Colonic mucosa (tissue), 4 donors: ENCODE measurements at places on chromosomes 7 and 10. TPM values are rescaled to one million over a fixed set of nuclear protein-coding genes. Genes with fewer than 3 reads are reported as not detected.
A peak's percentile ranks its signal among the peaks of the same experiment; 100 is the strongest.

SERPINE1 gene
- 1.4 TPM for total RNA-seq

DMTF1 gene
- 44.4 TPM for total RNA-seq

GDF2 gene
- not detected for total RNA-seq

PAOX gene
- 3.5 TPM for total RNA-seq

DNA sequence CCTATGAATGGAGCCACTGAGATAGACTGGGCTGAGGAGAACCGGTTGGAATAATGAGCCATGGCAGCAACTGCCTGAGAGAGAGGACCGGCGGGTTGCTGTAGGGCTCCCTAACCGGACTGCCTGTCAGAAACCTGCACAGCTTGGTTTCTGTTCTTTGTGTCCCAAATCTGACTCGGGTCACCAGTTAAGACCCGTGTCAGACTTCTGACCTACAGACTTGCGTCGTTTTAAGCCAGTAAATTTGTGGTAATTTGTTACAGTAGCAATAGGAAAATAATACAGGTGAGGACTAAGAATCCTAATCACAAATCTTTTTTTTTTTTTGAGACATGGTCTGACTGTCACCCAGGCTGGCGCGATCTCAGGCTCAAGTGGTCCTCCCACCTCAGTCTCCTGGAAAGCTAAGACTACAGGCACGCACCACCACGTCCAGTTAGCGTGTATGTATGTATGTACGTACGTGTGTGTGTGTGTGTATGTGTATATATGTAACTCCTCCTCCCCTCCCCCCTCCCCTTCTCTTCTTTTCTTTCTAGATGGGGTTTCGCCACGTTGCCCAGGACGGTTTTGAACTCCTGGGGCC lies 672 bp upstream of the DDX56 start:
- H3K27ac ChIP-seq = peak overlapping the region; percentile 84
- H3K27me3 ChIP-seq = no peaks in the 10 kb centered on the region
- no peak for DNase-seq
- H3K4me1 ChIP-seq = peaks cover 5% of the 10 kb centered on the region
- peak overlapping the region; percentile 95 for H3K4me3 ChIP-seq
- peaks cover 27% of the 10 kb centered on the region for H3K36me3 ChIP-seq

DNA sequence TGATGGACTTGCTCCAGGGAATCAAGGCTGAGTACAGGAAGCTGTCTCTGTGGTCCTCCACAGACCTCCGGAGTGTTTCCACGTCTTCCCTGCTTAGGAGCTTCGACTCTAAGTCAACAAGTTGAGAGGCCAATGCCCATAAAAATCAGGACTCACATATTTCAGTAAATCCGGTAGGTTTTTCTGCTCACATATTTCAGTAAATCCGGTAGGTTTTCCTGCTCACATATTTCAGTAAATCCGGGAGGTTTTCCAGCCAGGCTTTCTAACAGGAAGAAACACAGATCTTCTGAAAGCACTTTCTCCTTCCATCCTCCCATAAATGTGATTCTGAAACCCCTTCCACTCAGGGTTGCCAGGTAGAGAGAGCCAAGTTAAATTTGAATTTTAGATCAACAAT lies 340.1 kb upstream of the SHH start:
- no peak for DNase-seq
- H3K27me3 ChIP-seq = no peaks in the 10 kb centered on the region
- no peak overlapping the region for H3K27ac ChIP-seq

DNA sequence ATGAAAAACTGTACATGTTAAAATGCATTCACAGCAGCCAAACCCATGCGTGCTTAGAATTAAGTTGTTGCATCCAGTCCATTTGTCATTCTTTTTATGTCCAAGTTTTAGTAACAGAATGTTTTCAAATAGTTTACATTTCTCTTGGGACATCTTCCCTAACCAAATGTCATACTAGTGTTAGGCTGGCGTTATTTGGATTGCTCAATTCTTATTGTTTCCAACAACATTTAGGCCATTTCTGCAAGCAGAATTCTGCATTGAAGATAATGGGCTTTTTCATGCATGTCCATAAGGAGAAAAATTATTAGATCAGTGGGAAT lies 203.0 kb downstream of the HIBADH start:
- no peak overlapping the region for H3K4me3 ChIP-seq
- no peak for DNase-seq
- no peaks in the 10 kb centered on the region for H3K27me3 ChIP-seq
- no peaks in the 10 kb centered on the region for H3K36me3 ChIP-seq

- peak overlapping the region; percentile 76 for H3K27ac ChIP-seq
- H3K27me3 ChIP-seq = peaks cover 13% of the 10 kb centered on the region
- peak overlapping the region; percentile 64 for H3K4me3 ChIP-seq
- H3K36me3 ChIP-seq = no peaks in the 10 kb centered on the region
- peaks cover 4% of the 10 kb centered on the region for H3K4me1 ChIP-seq
Measured at GRCh38 chr10:75408911-75409885, 7.6 kb upstream of the ZNF503 start.

DNA sequence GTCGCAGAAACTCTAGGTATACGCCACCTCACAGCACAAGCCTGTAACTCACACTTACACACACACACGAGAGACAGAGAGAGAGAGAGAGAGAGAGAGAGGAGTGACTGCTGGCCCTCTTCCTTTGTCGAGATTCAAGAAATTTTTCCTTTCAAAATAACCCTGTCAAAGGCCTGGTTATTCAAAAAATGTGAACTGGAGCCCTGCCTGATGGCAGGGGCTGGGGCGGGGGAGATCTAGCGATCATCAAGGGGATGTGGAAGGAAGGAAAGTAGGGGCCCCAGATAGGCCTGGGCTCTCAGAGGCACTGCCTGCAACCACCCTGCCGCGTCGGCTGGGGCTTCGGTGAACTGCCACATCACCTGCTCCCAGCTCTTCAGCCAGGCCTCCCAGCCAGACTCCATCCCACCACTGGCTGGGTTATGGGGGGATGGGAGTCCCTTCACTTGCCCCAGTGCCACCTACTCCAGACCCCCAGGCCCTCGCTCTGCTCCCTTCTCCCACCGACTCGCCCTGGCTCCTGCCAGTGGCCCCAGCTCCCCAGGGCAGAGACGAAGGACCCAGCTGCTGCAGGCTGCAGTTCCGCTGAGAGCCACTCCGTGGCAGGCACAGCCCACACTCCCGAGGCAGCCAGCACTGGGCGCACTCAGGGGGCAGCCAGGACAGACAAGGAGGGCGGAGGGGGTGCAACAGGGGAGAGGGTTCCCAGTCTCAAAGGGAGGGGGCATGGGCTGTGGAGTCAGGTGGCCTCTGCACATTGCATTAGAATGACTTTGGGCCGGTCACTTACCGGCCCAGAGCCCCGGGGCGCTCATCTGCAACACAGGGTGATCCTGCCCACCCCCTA lies 15.3 kb downstream of the KCNH2 start:
- DNase-seq = peak; percentile 54
- no peaks in the 10 kb centered on the region for H3K4me1 ChIP-seq
- no peak overlapping the region for H3K27ac ChIP-seq
- no peaks in the 10 kb centered on the region for H3K36me3 ChIP-seq
- H3K27me3 ChIP-seq = no peaks in the 10 kb centered on the region
- no peak overlapping the region for H3K4me3 ChIP-seq

DNA sequence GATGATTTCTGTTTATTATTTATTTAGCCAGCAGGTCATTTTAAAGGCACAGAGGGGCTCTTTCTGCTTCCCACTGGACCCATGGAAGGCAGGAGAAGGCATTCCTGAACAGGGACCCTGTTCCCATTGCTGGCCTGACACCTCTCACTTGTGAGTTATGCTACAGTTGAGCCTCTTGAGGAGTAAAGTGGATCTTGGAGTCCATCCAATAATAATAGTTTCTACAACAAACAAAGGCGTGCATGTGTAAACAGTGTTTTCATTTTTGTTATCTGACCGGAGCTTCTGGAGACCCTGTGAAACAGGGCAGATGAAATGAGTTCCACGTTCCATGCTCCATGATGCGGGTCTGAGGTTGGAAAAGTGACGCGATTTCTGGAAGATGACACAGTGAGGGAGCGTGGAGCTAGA lies 127.3 kb upstream of the HABP2 start:
- no peak overlapping the region for H3K4me3 ChIP-seq
- peaks cover 6% of the 10 kb centered on the region for H3K4me1 ChIP-seq

DNA sequence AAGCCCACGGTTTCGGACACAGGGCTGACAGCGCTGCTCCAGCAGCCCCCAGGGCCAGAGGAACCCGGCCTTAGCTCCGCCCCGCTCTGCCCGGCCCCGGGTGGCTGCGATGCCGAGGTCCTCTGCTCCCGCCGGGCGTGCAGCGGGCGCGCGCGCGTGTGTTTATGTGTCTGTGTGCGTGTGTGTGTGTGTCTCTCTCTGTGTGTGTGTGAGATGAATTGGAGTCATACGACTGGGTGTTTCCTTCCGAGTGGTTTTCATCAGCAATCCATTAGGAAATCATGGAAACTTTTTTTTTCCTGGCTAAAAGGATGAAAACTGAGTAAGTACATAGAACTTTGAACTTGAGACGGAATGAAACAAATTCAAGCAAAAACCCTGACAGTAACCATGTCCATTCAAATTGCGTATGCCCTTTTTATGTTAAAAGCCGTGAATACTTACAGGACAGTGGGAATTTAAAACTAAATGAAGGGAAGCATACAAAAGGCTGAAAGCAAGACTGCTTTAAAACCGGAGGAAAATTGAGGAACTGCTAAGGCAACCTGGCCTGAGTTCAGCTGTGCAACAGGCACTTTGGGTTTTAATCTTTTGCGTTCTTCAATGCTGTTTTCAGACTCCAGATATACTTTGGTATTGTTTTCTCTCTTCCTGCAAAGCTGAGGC lies at the start of gene CPED1:
CPED1 (plus strand) TSS at position 121 of the 666 bp plus-strand sequence. CDS start 911 bp downstream, outside the sequence.
- peak; percentile 73 for DNase-seq
- H3K4me1 ChIP-seq = peaks cover 5% of the 10 kb centered on the region
- peak within 1 kb of the TSS; percentile 33 for H3K4me3 ChIP-seq

GRCh38 chr10:121919666-121920065 lies 8.2 kb downstream of the ATE1 start:
- no peak overlapping the region for H3K4me3 ChIP-seq
- H3K36me3 ChIP-seq = no peaks in the 10 kb centered on the region
- no peak overlapping the region for H3K27ac ChIP-seq
- no peak for DNase-seq
- no peaks in the 10 kb centered on the region for H3K27me3 ChIP-seq

- H3K36me3 ChIP-seq = no peaks in the 10 kb centered on the region
- no peak overlapping the region for H3K4me3 ChIP-seq
- no peaks in the 10 kb centered on the region for H3K4me1 ChIP-seq
- DNase-seq = no peak
- no peak overlapping the region for H3K27ac ChIP-seq
Measured at GRCh38 chr10:3046981-3047547, 20.3 kb upstream of the PFKP start.

DNA sequence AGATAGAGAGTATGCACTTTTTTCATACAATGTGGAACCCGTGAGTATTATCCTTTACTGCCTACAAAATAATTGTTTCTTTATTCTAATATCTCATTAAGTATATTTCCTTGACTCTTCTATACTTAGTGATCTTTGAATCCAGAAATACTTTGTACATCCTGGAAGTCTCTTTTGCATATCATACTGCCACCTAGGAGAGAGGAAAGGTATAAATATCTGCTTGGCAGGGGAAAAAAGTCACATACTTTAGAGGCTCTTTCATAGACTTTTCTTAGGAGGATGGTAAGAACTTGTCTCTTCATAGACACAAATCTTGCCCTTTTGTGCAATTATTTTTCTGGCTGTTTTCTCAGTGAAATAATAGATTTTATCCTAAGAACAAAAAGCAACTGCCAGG lies 436.0 kb downstream of the PAXIP1 start:
- no peak overlapping the region for H3K27ac ChIP-seq
- H3K4me3 ChIP-seq = no peak overlapping the region
- H3K4me1 ChIP-seq = no peaks in the 10 kb centered on the region
- DNase-seq = no peak

DNA sequence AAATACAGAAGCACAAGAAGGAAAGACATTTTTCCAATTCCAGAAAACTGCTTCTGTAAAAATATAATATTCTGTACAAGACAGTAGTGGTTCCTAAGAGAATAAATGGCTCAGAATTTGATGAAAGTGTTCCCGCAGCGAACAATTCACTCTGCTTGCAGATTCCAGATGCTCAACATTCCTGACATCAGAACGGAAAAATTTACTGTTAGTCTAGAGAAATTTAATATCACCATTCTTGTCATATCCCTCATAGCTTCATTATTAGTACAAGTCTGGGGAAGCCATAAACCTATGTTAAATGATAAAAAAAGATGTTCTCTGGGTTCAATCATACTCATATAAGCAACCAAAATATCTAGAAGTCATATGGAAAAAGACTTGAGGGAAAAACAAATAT lies 83.6 kb downstream of the MPP7 start:
- H3K4me3 ChIP-seq = no peak overlapping the region
- no peaks in the 10 kb centered on the region for H3K27me3 ChIP-seq
- peaks cover 6% of the 10 kb centered on the region for H3K4me1 ChIP-seq
- H3K27ac ChIP-seq = no peak overlapping the region
- no peak for DNase-seq

GRCh38 chr7:154688952-154689351 lies 314.0 kb downstream of the PAXIP1 start:
- no peaks in the 10 kb centered on the region for H3K4me1 ChIP-seq
- H3K36me3 ChIP-seq = no peaks in the 10 kb centered on the region
- no peak overlapping the region for H3K4me3 ChIP-seq

DNA sequence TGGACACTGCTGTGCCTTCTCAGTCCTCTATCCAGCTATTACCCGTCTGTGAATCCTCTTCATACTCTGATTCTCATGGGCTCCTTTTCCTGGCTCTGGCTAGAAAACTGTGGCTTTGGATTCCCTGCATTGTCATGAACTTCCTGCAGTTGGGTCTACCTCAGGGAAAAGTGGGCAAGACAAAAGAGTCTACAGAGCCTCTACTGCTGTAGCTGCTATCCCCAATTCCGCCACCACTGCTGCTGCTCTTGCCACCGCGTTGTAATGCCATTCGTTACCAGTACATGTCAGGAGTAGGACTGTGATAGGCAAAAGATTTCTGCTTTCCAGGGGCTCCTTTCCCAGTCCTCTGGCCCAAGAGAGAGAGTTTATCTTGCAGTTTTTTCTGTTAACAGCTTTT lies 23.9 kb upstream of the PPP1R17 start:
- no peaks in the 10 kb centered on the region for H3K4me1 ChIP-seq
- H3K27ac ChIP-seq = no peak overlapping the region
- no peak for DNase-seq
- no peaks in the 10 kb centered on the region for H3K36me3 ChIP-seq
- H3K27me3 ChIP-seq = no peaks in the 10 kb centered on the region
- no peak overlapping the region for H3K4me3 ChIP-seq

GRCh38 chr10:4409319-4409718 lies 416.7 kb upstream of the AKR1E2 start:
- no peak overlapping the region for H3K4me3 ChIP-seq
- no peak for DNase-seq
- H3K27me3 ChIP-seq = no peaks in the 10 kb centered on the region
- H3K27ac ChIP-seq = no peak overlapping the region
- H3K4me1 ChIP-seq = no peaks in the 10 kb centered on the region

DNA sequence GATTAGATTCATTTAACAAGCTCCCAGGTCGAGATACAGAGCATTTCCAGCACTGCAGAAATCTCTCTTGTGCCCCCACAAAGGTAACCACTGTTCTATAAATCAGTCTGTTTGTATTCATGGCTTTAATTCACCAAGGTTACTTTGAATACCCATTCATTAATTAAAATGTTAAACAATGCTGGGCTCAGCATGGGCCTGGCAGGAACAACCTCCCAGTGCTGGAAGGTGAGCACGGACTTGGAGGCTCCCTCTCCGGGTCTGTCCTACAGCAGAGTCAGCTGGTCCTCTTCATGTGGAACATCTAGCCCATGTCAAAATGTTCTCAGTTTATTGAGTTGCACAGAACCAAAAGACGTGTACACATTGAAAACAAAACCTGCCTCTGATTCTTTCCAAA lies 15.6 kb upstream of the EFCAB10 start:
- no peaks in the 10 kb centered on the region for H3K27me3 ChIP-seq
- H3K27ac ChIP-seq = no peak overlapping the region
- no peaks in the 10 kb centered on the region for H3K36me3 ChIP-seq
- DNase-seq = no peak
- H3K4me3 ChIP-seq = no peak overlapping the region
